ENCODE measurements at places on chromosomes 2 and 18.
A peak's percentile ranks its signal among the peaks of the same experiment; 100 is the strongest.

GRCh38 chr2:75610671-75611070, 35.9 kb upstream of the MRPL19 start:
- DNase-seq: no peak

DNA sequence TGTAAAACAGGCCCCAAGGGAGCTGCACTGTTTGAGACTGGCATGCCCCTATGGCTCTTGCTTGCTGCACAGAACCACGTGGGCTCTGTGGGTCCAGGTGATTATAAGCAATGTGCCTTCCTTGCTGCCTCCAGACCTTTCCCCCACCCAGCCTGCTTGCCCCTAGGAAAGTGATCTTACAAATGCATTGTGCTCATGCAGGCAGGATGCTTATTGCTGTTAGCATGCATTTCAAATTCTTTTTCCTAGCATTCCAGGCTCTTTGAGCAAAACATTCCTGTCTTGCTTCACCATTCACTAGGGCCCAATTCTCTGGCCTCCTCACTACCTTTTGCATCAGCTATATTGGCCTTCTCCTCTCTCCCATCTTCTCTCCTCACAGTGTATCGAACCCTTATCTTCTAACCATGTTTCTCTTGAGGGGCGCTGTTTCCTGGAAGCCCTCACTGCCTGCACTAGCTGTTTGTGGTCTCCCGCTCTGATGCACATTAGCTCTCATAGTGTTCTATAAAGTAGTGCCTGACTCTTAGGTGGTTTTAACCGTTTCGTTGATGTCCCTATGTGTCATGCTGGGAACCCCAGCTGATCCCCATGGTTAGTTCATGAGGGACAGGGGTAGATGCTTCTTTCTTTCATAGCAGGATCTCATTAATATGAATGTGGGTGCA, 152.9 kb upstream of the EPAS1 start:
- DNase-seq: peak; percentile 6

GRCh38 chr2:95047629-95048510, 22.4 kb downstream of the MAL start:
- no peak for DNase-seq

DNA sequence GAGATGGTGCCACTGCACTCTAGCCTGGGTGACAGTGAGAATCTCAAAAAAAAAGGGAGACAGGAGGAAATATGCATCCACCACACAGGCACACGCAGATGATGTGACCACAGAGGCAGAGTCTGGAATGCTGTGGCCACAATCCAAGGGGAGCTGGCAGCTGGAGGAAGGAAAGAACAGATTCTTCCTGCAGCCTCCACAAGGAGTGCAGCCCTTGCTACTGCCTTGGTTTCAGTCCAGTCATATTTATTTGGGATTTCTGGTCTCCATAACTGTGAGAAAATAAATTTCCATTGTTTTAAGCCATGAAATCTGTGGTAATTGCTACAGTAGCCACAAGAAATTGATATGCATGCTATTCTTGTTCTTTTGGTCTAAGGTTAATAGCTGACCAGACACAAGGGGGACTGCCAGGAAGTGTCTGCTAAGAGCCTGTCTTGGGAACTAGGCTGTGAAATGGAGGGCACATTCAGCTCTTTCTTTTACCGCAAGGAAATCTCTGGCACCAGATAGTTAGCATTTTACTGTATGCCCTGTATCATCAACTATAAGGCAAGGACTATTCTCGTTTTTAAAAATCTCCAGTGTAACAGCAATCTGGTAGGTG, 133.1 kb upstream of the SEC11C start:
- no peak for DNase-seq

GRCh38 chr2:122101319-122101718, 345.9 kb downstream of the TSN start:
- no peak for DNase-seq

DNA sequence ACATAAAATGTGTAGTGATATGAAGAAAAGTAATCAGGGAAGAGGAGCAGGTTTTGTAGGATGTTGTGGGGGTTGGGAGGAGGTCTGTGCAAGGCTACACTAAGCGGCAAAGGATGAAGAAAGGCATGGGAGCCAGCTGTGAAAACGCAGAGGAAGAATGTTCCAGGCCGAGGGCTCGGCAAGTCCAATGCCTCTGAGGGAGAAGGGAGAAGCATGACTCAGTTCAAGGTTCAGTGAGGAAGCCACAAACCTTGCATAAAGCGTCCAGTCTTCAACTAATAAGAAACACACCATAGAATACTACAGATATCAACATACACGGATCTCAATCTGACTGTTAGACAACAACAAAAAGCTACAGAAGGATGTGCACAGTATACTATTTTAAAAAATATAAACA, 16.2 kb downstream of the EPB41L3 start:
- DNase-seq: no peak

Data from hematopoietic multipotent progenitor cell treated with erythropoietin and hydrocortisone succinate and interleukin-3 and kit ligand, for 8 days (in vitro differentiated cells).